ENCODE measurements at places on chromosomes 11 and 22.
A peak's percentile ranks its signal among the peaks of the same experiment; 100 is the strongest.

- no peak for DNase-seq
These were observed 27.5 kb upstream of the HIKESHI start for GRCh38 chr11:86274503-86274902.

GRCh38 chr11:9250139-9250582, 15.0 kb downstream of the DENND5A start:
- no peak for DNase-seq

- peak; percentile 52 for DNase-seq
These were observed 70.7 kb upstream of the AKIP1 start for GRCh38 chr11:8839957-8840945.

GRCh38 chr11:21072558-21072957, 403.2 kb downstream of the NELL1 start:
- DNase-seq = no peak

GRCh38 chr22:49764127-49764581, 63.5 kb downstream of the BRD1 start:
- peak; percentile 72 for DNase-seq

DNA sequence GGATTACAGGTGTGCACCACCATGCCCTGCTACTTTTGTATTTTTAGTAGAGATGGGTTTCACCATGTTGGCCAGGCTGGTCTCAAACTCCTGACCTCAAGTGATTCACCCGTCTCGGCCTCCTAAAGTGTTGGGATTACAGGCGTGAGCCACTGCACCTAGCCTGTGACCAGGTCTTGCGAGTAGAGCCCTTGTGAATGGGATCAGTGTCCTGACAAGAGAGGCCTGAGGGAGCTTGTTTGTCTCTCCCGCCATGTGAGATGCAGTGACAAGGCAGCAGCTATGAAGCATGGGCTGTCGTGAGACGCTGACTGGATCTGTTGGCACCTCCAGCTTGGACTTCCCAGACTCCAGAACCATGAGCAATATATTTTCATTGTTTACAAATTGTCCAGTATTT, 69.3 kb downstream of the LRRC32 start:
- no peak for DNase-seq

DNA sequence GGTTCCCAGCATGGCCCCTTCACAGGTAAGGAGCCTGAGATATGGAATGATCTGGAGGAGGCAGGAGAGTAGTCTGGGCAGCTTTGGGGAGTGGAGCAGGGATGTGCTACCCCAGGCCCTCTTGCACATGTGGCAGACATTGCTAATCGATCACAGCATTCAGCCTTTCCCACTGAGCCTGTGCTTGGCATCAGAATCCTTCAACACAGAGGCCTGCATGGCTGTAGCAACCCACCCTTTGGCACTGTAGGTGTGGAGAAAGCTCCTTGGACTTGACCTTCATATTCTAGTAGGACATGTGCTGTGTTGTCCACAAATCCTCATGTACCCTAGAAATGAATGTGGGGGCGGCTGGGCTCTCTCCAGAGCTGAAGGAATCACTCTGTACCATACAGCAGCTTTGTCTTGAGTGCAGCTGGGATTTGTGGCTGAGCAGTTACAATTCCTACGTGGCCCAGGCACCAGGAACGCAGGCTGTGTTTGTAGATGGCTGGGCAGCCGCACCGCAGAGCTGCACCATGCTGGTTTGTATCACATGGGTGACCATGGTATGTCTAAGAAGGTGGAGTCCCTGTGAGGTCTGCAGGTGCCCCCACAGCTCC, 21.8 kb upstream of the PPP6R3 start:
- DNase-seq = no peak

GRCh38 chr11:132361011-132361550, 990.7 kb downstream of the NTM start:
- no peak for DNase-seq

- DNase-seq = no peak
These were observed 42.8 kb downstream of the PACS1 start for GRCh38 chr11:66112601-66113499.

DNA sequence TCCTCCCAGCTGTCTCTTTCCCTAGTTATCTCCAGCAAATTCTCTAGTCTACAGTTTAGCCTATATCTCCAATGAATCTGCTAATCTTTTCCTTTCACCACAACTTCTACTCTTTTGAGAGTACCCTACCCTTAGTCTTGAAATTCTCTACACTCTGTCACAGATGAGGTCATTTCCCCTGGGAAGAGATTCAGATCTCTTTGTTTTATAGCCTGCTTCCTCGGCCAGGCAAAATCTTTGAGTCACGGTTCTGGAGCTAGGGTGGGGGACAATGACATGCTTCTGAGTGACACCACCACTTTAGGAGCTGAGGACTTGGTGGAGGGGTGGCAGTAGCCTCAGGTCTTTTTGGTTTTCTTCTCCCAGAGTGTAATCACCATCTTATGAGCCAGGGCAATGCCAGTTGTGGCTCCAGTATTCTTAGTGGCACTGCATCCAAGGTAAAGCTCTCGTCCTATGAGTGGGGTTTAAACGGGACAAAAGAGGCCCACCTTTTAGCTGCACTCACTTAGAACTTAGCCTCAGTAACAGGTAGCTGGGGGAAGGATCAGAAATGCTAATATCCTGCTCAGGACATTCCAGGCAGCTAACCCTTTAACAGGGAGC, 98.5 kb upstream of the RRM1 start:
- no peak for DNase-seq

GRCh38 chr11:34356130-34356529, 1.7 kb downstream of the ABTB2 start:
- DNase-seq = no peak

DNA sequence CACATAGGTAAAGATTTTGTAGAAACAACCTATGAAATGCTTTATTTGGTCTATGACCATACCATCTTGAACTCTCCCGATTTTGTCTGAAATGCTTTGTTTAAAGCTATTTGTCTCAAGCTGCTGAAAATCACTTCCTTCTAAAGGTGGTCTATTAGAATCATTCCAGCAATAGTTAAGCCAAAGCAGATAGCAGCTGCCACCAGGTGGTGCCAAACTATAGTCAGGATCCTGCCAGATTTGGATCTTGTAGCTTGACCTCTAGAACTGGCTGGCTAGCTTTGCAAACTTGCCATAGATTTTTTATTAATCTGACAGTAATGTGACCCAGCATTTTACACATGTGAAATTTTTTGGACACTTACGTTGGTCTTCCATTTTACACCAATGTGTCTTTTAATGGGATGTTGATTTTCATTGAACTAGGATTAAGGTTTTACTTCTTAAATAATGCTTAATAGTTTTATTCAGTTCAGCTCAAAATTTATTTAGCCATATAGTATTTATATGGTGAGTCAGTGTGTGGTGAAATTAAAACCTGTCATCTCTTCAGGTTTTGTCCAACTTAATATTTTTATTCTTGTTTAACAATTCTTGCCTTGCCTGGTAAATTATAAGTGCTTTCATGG, 19.7 kb downstream of the CTR9 start:
- no peak for DNase-seq

DNA sequence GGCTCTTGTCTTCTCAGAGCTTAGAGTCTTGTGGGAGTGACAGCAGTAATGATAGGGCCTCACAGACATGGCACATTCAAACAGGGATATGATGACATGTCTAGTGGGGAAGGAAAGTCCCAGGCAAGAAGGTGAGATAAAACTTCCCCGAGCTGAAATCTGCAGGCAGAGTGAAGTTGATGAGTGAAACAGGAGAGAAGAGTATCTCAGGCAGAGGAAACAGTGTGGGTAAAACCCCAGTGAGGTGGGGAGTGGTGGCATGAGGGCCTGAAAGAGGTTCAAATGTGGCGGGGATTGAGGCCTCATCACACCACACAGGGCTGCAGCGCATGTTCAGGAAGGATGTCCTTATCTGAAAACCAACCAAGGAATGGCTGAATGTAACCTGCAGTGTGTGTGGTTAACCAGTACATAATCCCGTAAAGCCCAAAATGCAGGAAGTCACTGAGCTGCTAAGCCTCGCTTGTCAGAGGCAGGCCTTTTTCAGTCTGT, 153.8 kb upstream of the E2F8 start:
- no peak for DNase-seq

- no peak for DNase-seq
These were observed at the start of gene CASP4 for GRCh38 chr11:104968355-104968855. Gene CASP4, minus strand, starts transcription at chr11:104968574. Its CDS starts 49 bp downstream, at chr11:104968525.

- DNase-seq = no peak
These were observed 445.1 kb upstream of the ISX start for GRCh38 chr22:34620832-34621231.

- DNase-seq = no peak
These were observed 28.7 kb downstream of the UPB1 start for GRCh38 chr22:24523873-24524272.

GRCh38 chr11:50174189-50174588, 141.5 kb downstream of the OR4C45 start:
- DNase-seq = no peak

DNA sequence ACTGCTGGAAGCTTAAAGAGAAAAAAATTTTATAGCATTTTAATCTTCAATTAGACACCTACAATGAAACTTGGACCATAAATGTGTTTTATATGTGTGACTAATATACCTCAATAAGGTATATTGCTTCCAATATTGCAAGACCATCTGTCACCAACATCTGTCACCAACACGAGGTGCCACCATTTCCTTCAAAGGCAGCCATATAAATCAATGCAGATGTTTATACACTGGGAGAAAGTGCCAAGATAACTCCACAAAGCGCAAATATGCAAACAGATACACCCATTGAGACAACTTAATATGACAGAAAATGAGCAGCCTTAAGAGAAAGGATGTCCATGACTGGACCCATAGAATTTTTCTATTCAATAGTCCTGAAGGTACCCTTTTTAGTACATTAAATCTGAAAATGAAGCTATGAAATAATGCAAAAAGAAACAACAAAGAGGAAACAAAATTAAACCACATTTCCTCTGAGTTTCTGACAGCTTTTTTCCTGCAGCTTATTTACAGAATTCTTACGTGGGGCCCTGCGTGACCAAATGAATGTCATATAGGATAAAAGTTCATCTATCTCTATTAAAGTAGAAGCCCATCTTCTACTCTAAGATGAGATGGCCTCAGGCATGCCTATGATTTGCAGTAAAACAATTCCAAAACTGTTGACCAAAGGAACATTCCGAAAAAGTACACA, 12.5 kb downstream of the MPZL3 start:
- DNase-seq = no peak

DNA sequence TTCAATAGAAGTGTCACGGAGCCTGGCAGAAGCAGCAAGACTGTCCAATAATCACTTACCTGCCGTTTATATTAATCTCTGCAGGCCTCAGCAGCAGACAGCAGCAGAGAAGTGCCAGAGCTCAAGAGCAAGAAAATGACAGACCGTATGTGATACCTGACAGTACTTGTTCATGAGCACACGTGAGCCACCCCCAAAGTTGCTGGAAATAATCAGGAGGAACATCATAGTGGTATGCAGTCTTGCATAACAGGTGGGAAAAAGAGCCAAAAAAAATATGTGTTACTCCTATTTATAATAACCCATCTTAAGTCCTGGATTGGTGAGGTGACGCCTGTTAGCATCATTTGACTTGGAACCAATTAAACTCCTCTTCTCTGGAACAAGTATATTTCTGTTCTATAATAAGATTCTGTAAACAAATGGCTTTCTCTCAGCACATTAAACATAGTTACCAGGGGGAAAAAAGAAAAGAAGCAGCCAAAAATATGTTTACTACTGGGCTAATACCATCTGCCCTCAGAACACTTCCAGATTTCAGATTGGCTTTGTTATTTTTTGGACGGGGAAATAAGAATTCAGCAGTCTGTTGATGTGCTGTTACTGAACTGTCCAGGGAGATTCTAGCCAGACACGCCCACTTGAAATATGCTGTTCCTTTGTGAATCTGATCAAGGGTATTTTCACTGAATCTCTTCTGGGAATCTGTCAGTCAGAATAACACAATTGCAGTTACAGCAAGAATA, 7.9 kb upstream of the SLN start:
- no peak for DNase-seq

DNA sequence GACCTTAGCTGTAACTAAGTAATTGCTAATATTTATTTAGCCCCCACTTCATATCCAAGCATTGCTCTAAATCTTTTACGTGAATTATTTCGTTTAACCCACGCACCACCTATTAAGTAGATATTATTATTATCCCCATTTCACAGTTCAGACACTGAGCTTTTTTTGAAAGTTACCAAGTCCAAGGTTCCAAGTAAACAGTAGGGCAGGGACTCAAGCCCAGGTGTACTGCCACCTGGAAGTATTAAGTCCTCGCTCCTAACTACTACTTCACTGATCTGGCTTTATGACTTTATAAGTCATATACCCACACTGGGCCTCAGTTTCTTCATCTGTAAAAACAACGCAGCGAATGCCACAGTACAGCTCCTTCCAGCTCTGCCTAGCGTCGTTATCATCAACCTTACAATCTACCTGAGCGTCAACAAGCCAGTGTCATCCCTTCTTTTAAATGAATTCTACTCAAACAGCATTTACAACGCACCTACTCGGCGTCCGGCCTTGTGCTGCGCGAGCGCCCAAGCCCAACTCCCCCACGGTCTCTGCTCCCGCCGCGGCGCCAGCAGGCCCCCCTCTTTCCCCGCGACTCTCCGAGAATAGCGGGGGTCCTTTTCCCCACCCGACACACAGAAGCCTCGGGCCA, 624 bp downstream of the TMEM41B start:
- no peak for DNase-seq

- no peak for DNase-seq
These were observed 540.9 kb downstream of the TBC1D22A start for GRCh38 chr22:47303161-47303890.

- DNase-seq = peak; percentile 86
These were observed 40.2 kb upstream of the CELSR1 start for GRCh38 chr22:46577368-46578249.

Measured in spleen (tissue), 13 donors.